ENCODE measurements at places on chromosomes 16 and 17.

DNA sequence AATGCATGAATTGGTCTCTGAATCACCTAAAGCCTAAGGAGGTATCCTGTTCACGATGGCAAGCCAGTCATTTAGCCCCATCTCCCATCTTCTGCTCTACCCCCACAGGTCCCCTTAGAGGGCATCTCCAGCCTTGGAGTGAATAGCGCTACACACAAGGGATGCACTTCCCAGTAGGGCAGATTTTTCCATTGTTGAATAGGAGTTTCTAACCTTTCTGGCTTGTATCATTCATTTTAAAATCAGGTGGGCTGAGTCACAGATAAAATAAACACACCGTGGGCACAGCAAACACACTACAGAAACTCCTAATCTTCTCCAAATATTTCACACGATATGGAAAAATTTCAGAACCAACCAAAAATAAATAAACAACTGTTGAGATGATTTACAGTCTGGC, 201.2 kb upstream of the NOG start:
- no peak for DNase-seq

- DNase-seq, result no peak
These were observed 163.7 kb upstream of the CHMP6 start for GRCh38 chr17:80827646-80828643.

GRCh38 chr17:47877368-47878034, 18.5 kb upstream of the SP2 start:
- DNase-seq, result no peak

DNA sequence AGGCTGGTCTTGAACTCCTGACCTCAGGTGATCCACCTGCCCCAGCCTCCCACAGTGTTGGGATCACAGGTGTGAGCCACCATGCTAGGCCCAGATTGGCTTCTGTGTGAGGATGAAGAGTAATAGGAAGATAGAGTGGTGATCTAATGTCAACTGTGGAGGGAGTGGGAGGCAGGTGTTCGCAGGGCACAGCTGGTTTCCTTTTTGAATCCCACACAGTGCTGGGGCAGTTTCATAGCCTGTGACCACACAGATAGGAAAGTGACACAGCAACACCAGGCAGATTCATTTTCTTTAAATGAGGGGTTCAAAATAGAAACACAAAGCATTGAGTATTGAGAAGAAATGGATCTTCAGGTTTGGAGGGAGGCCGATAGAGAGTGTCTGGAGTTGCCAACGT, 540.3 kb downstream of the WWOX start:
- no peak for DNase-seq

GRCh38 chr17:16449121-16449570, 33.8 kb downstream of the TRPV2 start:
- DNase-seq, result peak; percentile 55
